ENCODE measurements at places on chromosomes 1 and 21.

- DNase-seq: no peak
Observed at GRCh38 chr1:73100216-73100615, 817.9 kb upstream of the NEGR1 start.

DNA sequence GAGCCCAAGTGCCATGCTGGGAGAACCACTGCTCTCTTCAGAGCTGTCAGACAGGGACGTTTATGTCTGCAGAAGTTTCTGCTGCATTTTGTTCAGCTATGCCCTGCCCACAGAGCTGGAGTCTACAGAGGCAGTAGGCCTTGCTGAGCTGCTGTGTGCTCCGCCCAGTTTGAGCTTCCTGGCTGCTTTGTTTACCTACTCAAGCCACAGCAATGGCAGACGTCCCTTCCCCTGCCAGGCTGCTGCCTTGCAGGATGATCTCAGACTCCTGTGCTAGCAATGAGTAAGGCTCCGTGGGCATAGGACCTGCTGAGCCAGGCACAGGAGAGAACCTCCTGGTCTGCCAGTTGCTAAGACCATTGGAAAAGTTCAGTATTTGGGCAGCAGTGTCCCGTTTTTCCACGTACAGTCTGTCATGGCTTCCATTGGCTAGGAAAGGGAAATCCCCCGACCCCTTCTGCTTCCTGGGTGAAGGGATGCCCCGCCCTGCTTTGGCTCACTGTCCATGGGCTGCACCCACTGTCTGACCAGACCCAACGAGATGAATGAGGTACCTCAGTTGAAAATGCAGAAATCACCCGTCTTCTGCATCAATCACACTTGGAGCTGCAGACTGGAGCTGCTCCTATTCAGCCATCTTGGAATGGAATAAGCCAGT is 31.9 kb downstream of the CYP4B1 start:
- no peak for DNase-seq

GRCh38 chr1:59046134-59046533 is 250.8 kb upstream of the FGGY start:
- DNase-seq: no peak

- no peak for DNase-seq
Observed at GRCh38 chr1:184393962-184394361, 7.1 kb downstream of the C1orf21 start.

GRCh38 chr1:87927391-87928280 is 599.0 kb downstream of the LMO4 start:
- DNase-seq: no peak
